ENCODE measurements at places on chromosomes 5 and 9.
A peak's percentile ranks its signal among the peaks of the same experiment; 100 is the strongest.

DNA sequence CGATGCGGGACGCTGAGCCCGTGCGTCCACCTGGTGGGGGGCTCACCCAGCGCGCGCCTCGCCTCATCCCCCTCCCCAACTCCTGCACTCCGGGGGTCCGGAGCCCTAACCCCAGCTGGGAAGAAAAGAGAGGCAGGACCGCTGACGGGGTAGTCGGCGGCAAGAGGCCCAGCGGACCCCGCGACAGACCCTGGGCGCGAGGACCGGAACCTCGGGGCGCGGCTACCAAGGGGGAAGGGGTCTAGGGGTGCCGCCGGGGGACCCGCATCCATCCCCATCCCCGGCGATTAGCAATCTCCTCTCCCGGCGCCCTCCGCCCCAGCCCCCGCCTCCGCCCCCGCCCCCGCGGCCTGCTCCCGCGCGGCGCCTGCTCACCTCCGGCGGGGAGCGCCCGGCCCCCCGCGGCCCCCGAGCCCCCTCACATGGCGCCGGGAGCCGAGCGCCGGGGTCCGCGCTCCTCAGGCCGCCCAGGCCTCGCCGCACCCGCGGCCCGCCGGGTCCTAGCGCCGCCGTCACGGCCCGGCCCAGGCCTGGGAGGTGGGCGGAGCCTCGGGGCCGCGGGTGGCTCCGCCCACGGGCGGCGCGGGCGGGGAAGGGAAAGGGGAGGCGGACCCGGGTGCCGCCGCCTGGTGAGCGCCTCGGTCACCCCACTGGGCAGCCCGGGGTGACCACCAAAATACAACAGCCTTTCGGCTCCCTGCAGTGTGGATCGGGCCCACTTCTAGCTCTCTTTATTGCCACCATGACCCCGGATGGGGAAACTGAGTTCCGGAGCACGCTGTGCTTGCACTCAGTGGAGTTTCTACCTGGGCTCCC, at the start of gene ST6GALNAC6:
Gene ST6GALNAC6, minus strand, starts transcription at position 476 of the 816 bp plus-strand sequence. CDS start 1,622 bp downstream, outside the sequence.
- peak; percentile 92 for DNase-seq

DNA sequence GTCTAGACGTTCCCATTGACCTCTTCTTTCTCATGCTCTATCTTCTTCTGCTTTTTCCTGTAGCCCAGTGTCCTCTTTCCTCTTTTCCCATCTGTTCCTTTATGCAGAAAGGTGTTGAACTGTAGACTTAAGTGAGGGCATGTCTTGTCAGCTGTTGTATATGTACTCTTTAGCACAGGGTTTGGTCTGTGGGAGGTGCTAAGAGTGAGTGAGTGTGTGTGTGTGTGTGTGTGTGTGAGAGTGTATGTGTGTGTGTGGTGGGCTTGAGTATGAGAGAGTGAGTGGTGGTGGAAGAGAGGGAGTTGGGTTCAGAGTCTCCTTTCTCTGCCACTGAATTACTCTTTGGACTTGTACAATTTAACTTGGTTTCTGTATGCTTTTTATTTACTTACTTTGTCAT, 10.3 kb upstream of the ROPN1L start:
- DNase-seq, result no peak

GRCh38 chr9:130785940-130786508, 49.0 kb upstream of the ABL1 start:
- no peak for DNase-seq

DNA sequence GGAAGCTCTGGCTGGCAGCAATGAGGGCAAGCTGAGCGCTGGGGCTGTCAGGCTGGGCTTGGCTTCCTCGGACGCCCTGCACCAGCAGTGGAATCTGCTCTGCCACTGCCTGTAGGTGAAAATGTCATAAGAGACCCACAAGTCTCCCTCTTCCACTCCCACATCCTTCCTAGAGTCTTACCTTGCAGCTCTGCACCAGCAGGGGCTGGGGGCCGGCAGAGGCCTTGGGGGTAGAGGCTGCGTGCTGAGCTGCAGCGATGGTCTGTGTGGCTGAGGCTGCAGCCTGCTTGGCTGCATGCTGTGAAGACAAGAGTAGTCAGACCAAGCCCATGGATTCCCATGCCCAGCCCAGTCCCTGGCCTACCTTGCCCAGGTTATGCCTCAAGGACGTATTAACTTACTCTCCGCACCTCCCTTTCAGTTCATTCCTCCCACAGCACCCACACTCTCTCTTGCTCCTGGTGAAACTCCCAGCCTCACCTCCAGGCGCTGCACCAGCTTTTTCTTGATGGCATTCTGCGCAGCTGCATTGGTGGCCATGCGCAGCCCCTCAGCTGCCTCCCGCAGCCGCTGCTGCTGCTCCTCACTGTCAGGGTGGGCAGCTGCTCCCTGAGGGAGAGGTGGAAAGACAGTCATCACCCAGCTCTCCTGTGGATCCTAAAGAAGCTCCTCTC, 17.3 kb downstream of the TLN1 start:
- DNase-seq, result no peak

GRCh38 chr5:35354751-35355150, 124.5 kb upstream of the PRLR start:
- DNase-seq, result no peak

- DNase-seq, result peak; percentile 70
Measured at GRCh38 chr9:107620801-107621200, 131.2 kb upstream of the KLF4 start.

- peak; percentile 61 for DNase-seq
Measured at GRCh38 chr9:72038408-72038807, 22.0 kb downstream of the C9orf57 start.

GRCh38 chr9:89411759-89412158, 86.2 kb downstream of the SEMA4D start:
- DNase-seq, result no peak

All from muscle of leg (tissue), 16 donors.